GM19239 (cell line): ENCODE measurements at places on chromosomes 6 and 20.

- no peak for DNase-seq
Observed at GRCh38 chr6:27805347-27805746, 106.8 kb downstream of the OR2B2 start.

DNA sequence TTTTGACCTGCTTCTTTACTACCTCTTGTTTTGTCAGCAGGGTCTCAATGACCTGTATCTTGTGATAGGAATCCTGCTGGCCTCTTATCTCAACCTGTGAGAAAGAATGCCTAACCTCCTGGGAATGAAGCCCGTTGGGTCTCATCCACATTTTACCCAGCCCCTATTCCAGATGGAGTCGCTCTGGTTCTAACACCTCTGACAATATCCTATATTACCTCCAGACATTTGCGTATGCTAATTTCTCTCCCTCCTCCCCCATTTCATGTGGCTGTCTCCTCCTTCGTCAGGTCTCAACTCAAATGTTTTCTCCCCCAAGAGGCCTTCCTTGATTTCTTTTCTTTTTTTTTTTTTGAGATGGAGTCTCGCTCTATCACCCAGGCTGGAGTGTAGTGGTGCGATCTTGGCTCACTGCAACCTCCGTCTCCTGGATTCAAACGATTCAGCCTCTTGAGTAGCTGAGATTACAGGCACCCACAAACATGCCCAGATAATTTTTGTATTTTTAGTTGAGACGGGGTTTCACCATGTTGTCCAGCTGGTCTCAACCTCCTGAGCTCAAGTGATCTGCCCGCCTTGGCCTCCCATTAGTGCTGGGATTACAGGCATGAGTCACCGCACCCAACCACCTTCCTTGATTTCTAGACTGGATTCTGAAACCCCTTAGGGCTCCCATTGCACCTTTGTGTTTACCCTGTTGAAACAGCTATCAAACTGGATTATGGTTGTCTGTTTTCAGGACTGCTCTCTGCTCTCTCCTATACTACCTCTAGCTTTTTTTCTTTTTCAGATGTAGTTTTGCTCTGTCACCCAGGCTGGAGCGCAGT lies 49.5 kb upstream of the B4GALT5 start:
- DNase-seq = no peak

DNA sequence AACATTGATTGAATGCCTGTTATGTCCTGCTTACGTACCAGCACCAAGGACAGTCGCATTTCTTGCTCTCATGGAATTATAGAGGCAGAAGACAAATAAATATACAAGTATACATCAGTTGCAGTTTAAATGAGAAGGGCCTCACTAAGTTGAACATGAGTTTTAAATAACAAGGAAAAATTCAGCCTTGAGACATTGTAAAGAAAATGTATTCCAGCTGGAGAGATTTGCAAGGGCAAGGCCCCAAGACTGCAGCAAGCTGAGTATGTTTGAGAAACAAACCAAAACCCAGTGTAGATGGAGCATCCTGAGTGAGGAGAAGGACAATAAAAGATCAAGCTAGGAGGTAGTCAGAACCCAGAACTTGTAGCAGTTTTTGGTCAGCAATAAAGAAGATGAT lies 123.2 kb upstream of the BMP5 start:
- DNase-seq = no peak

DNA sequence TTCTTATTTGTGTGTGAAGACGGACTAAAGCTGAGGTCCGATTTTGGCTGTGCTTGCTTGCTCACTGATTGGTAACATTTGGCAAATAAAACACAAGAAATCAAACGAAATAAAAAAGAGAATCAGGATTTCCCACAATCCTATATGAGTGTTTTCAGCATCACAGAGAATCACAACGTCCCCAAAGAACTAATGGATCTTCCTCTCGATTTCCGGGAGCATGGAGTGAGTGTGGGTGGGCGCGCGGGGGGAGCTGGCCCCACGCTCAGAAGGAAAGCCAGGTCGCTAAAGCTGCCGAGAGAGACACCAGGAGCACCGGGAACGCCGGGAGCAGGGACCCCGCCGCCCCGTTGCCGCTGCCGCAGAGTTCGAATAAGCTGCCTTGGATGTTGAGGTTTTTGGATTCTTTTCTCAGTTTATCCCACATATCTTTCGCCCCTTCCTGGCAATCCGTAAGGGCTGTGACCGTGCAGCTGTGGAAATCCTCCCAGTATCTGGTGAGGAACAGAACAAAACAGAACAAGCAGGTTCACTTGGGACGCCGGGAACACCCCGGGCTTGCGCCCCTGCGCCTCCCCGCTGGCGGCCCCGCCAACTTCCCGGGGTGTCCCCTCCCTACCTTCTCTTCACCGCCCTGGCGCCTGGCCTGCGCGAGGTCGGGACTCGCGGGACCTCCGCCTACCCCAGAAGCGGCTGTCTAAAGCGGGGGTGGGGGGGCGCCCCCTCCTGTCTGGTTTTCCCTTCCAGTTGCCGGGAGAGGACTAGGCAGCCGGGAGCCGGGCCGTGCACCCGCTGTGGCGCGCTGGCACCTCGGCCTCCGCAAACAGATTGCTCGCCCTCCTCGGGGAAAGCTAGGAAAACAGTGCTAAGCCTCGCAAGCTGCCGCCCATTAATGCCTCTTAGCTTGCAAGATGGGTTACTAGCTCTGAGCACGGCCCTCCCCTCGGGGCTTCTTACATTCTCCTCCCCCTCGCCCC lies 7.7 kb downstream of the NRN1 start:
- no peak for DNase-seq

DNA sequence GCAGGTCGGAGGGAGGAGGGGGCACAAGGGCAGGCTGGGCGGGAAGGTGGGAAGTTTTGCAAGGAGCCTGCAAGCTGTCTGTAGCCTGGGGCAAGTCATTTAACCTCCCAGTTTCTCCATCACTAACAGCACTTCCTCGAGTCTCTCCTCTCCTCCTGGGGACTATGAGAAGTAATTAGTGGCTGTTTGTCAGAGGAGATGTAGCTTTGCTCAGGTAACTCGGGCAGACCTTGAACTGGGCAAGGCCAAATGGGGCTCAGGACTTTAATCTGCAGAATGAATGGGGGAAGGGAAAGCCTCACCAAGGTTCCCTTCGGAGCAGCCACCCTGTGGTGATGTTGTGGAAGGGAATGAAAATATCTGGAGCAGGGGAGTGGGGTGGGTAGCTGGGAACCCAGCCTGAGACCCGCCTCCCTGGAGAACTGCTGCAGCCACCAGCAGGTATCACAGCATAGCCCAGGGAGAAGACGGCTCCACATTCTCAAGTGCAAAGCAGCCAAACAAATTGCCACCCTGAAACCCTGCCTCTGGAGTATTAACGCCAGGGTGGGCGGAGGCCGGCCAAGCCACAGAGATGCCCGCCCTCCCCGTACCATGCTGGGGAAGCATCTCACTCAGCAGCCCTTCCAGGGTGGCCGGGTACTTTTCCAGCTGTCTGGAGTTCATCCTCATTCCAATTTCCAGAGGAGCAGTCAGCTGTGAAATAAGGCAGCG lies 6.1 kb upstream of the LEMD2 start:
- no peak for DNase-seq

GRCh38 chr20:325889-326644 lies 715 bp downstream of the SOX12 start:
- peak; percentile 39 for DNase-seq

GRCh38 chr6:135604035-135604860 lies 106.7 kb upstream of the AHI1 start:
- DNase-seq = no peak

- DNase-seq = no peak
Observed at GRCh38 chr6:10690651-10691445, 3.6 kb downstream of the C6orf52 start.

DNA sequence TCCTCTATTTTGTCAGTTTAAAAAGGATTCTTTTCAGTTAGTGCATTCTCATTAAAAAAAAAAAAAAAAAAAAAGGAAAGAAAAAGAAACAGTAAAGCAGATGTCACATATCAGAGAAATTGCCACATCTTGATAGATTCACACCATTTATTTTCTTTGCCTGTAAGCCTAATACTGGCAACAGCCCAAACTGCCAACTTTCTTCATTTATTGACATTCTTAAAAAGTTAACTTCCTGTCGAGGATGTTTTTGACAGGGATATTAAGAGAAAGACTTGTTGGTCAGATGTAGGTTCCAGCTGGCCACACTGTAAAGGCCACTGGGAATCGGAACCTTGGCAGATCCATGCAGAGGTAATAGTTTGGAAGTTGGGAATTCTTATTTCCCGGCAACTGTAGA lies 332.6 kb downstream of the NRN1 start:
- no peak for DNase-seq

GRCh38 chr6:123509112-123509511 lies 127.6 kb downstream of the TRDN start:
- DNase-seq = no peak

- DNase-seq = no peak
Observed at GRCh38 chr6:100447081-100447899, 17.4 kb downstream of the SIM1 start.

DNA sequence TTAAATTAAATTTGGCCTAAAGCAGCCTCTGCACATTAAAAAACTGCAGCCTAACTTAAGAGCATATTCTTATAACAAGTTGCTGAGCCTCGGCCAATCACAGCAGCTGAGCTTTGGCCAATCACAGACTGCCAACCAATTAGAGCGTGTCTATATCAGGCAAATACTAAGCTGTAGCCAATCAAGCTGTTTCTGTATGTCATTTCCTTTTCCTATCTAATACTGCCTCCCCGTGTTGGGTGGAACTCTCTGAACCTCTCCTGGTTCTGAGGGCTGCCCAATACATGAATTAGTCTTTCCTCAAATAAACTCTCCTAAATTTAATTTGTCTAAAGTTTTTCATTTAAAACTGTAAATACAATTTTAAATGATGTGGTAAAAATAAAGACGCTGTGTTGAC lies 3.9 kb upstream of the TMEM244 start:
- DNase-seq = no peak

DNA sequence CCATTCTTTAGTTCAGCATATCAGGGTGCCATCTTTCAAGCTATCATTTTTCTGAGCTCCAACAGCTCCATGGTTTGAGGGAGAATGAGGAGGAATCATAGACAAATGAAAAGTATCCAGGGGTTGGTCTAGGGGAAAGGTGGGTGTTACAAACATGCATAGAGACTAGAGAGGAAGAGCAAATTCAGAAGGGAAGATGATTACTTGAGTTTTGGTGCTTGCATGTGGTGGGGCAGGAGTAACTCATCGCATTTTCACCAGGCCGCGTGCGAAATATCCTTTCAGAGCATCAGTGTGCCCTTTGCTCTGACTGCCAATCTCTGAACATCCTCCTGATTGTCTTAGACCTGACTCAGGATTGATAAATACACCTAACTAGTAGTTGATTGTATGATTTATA lies 7.7 kb upstream of the BICRAL start:
- DNase-seq = no peak

- no peak for DNase-seq
Observed at GRCh38 chr20:9736373-9736772, 102.5 kb downstream of the PAK5 start.

- no peak for DNase-seq
Observed at GRCh38 chr6:168968228-168968627, 285.4 kb downstream of the THBS2 start.

DNA sequence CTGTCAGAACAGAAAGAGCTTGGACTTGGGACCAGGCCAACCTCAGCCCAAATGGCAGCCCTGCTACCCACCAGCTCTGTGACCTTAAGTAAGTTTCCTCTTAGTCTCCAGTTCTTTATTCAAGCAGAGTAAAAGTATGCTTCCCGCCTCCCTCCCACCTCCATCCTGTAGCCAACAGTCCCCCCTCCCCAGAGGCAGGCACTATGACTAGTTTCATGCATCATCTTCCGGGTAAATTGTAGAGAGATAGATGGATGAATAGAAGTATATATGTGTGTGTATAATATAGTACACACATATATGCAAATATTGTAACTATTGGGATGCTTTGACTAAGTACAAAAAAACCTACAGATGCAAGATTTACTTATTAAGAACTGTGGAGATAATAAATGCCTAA lies 39.5 kb upstream of the B4GALT5 start:
- DNase-seq = no peak

GRCh38 chr6:56947924-56948323 lies 7.0 kb upstream of the BEND6 start:
- no peak for DNase-seq

- no peak for DNase-seq
Observed at GRCh38 chr20:7505152-7505834, 435.0 kb downstream of the HAO1 start.

- DNase-seq = no peak
Observed at GRCh38 chr6:151286214-151286613, 46.4 kb downstream of the AKAP12 start.

DNA sequence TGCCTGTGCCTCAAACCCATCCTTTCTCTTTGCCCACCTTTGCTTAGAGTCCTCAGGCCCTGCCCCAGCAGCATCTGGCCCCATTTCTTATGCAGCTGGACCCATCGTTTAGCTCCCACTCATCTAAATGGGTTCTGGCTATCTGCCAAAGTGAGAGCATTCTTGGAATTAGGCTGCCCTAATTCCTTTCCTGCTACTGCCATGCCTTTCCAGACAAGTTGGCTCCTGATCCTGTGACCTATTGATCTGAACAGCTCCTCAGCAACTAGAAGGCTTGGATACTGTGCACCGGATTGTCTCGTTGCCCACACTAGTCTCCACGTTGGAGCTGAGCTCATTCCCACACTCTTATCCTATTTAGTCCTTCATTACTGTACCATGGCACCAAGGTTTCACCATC lies 22.9 kb downstream of the DZANK1 start:
- DNase-seq = no peak

DNA sequence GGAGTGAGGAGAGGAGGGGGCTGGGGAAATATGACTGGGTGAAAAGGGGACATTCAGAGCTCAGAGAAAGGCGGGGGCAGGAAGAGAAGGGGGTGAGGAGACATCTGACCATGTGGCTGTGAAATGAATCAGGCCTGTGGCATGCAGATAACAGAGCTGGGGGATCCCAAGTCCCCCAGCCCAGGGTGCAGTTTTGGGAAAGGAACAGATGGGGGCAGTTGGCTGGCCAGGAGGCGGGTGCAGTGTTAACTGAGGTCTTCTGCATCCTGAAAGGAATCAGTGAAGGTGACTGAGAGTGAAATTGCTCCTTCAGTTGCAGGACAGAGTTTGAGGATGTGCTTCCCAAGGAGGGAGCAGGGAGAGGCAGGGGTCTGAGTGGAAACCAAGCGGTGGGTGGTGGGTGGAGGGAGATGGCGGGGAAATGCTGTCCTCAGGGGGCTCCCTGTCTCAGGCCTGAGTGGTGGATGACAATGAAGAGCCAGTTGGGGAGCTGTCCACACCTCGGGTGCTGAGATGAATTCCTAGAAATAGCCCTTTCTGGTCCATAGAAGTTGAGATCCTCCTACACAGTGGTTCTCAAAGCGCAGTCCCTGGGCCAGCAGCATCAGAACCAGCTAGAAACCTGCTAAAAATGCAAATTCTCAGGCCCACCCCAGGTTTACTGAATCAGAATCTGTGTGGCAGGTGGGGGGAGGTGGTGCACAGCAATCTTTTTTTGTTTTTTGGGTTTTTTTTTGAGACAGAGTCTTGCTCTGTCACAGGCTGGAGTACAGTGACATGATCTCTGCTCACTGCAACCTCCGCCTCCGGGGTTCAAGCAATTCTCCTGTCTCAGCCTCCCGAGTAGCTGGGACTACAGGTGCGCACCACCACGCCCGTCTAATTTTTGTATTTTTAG lies 26.0 kb upstream of the CCDC167 start:
- DNase-seq = no peak

- DNase-seq = no peak
Observed at GRCh38 chr6:139743664-139744437, 369.4 kb upstream of the CITED2 start.
